ENCODE measurements at places on chromosomes 5 and 9. TPM values are rescaled to one million over a fixed set of nuclear protein-coding genes. Genes with fewer than 3 reads are reported as not detected.

GRCh38 chr9:33189331-33189791 lies 22.2 kb upstream of the B4GALT1 start:
- no peak for DNase-seq

DNA sequence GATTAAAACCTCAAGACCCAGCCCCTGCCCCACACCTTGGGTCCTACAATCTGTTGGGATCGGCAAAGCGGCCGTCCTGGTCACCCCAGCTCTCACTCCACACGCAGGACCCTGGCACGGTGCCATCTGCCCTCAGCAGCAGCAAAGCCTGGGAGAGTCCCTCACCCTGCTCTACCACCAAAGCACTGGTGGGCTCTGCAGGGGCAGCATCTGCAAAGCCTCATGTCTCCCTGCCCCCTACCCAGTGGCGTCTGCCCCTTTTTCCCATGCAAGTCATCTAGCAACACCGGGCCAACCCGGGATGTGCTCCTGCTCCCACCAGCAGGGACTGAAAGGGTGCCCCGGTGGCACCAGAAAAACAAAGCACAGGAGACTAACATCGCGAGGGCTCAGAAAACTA lies 19.6 kb upstream of the CNOT6 start:
- no peak for DNase-seq

- DNase-seq, result peak; percentile 43
Measured at GRCh38 chr5:1652873-1653697, 129.3 kb upstream of the LPCAT1 start.

- no peak for DNase-seq
Measured at GRCh38 chr5:65263321-65263720, 218.4 kb downstream of the ADAMTS6 start.

- DNase-seq, result no peak
Measured at GRCh38 chr5:10712574-10713366, 48.3 kb downstream of the DAP start.

GRCh38 chr9:93459432-93459847 lies 6.1 kb upstream of the FAM120AOS start:
- DNase-seq, result no peak

- no peak for DNase-seq
Measured at GRCh38 chr9:16974436-16974835, 104.0 kb upstream of the BNC2 start.

- no peak for DNase-seq
Measured at GRCh38 chr5:166251786-166252185, 2039.7 kb upstream of the WWC1 start.

GRCh38 chr5:124649491-124650146 lies 96.8 kb downstream of the ZNF608 start:
- DNase-seq, result peak; percentile 95

- DNase-seq, result peak; percentile 37
Measured at GRCh38 chr5:141695627-141696215, 13.7 kb upstream of the ARAP3 start.

DNA sequence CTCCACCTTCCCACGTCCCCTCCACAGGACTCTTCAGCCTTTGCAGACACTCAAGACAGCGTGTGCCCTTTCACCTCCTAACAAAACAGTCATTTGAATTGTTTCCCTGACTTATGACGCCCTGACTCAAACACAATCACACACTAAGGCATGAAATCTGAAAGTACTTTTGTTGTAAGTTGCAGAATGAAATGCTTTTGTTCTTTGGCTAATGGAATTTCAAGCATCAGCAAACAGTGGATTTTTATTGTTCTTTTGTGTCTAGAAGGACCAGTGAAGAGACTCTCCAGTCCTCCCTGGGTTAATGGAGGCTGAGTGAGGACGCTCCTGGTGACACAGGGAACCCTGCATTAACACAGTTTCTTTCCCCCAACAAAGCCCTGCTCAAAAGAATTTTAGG lies 380.1 kb downstream of the CTNND2 start:
- peak; percentile 14 for DNase-seq

DNA sequence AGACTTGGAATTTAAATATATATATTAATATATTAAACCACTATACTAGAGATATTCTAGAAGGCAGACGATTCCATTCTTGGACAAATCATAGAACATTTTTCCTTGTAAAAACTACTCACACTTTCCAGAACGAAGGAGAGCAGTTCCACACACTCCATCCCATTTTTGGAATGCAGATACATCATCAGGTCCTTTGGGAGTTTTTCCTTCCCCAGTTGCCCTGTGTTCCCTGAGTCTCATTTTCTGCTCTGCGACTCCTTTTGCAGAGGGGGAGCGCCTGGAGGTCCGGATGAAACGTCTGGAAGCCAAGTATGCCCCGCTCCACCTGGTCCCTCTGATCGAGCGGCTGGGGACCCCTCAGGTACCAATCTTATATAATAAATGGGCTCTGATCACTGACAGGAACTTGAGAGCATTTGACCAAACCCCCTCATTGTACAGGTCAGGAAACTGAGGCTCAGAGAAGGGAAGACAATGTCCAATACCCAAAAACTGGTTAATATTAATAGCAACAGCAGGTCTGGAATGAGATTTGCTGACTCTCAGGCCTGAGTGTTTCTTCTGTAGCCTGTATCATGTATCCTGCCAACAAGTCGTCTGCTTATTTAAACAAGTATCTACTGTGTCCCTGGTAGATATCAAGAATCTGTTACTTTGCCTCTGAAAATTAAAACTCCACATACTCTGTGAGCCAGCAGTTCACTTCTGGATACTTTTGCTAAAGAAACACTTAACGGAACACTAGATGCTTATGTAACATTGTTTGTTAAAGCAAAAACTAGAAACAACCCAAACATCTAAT lies 76.8 kb upstream of the NIPAL4 start:
- DNase-seq, result peak; percentile 10

DNA sequence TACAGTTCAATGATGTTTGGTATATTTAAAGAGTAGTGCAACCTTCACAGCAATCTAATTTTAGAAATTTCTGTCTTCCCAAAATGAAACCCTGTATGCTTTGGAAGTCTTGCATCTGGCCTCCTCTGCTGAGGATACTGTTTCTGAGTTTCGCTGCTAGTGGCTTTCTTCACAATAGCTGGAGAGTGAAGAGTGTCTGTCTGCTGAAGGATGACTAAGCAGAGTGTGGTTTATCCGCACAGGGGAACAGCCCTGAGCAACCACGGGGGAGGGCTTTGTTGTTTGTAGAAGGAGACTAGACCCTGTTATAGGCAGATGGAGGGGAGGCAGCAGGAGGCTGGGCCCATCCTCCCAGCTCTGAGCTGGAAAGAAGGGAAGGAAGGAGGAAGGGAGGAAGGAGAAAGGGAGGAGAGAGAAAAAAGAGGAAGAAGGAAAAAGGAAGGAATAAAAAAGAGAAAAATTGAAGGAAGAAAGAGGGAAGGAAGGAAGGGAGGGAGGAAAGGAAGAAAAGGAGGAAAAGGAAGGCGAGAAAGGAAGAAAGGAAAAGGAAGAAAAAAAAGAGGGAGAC lies 10.5 kb upstream of the IRX2 start:
- no peak for DNase-seq

DNA sequence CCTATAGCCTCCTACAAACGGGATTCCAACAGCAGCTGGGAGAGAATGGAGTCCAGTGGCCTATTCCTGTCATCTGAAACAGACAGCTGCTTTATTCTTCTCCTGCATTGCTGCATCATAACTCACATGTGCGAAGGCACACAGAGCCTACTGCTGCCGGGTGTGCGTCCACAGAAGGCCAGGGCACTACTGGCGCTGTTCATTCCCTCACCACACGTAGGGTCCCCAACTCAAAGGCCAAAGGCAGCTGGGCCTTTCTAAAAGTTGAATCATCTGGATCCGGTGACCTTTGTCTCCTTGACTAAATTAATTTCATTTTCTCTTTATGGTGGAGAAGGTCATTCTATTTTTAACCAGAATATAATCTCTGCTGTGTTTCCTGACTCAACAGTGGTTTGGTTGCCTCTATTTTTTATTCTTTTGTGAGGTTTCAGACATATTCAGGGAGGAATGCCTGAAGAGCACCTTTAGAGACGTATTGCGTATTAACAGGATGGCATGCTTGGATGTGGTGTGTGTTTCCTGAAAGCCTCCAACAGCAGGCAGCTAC lies 10.8 kb upstream of the SPATA24 start:
- DNase-seq, result no peak

DNA sequence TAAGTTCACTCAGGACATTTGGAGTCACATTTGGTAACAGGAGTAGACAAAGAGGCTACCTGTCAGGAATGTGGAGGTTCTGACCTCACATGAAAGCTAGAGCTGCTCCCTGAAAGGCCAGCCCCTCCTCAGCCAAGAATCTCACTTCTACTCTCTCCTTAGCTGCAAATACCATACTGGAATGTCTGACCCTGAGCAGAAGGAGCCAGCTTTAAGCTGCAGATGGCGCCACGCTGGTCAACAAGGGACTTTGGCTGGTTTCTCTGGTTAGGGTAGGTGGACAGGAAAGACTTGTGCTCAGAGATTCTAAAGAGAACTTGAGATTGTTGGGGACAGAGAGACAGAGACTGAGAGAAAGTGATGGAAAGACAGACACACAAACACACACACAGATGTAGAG lies 21.9 kb downstream of the ASTN2 start:
- DNase-seq, result no peak

DNA sequence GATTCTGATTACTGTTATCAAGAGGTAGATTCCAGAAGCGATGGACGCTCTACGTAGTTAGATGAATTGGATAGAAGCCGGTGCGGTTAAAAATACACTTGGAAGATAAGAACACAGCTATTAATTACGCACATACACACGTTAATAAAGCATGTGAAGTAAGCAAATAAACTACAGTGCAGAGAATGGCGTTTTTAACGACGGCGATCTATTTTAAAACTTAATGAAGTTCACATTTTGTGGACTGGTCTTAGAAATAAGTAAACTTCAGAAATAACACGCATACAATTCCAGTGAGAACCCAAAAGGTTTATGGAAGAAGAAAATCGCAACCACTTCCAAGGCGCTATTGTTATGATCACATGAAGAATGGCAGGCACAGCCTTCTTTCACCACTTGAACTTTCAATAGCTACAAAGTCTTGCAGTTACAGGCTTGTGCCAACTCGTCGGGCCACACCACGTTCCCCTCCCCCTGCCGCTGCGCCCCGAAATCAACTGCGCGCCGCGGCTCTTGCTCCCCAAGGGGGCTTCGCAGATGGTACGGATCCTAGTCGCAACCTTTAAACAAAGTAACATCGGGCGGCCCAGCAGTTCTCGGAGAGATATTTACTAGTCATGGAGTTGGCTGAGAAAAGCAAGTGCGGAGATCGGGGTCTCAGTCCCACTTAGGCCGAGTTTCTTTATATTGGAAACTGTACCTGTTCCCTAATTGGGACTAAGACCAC lies 866 bp upstream of the SEMA6A start:
- DNase-seq, result no peak

DNA sequence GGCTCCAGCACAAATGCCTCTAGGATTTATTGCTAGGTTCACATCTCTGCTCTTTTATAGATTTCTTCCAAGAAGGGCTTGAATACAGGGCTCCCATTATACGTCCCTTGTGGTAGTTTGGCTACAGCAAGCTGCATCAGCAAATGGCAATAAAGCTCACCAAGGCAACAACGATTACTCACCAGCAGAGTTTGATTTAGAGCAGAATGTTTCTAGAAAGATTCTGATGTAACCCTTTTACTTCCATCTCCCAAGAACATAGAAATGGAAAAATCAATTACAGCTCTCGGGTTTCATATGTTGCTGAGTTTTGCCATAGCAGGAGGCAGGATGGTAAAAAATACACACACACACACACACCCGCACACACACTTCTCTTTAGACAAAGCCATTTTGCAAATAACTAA lies 124.2 kb upstream of the TNPO1 start:
- DNase-seq, result no peak

DNA sequence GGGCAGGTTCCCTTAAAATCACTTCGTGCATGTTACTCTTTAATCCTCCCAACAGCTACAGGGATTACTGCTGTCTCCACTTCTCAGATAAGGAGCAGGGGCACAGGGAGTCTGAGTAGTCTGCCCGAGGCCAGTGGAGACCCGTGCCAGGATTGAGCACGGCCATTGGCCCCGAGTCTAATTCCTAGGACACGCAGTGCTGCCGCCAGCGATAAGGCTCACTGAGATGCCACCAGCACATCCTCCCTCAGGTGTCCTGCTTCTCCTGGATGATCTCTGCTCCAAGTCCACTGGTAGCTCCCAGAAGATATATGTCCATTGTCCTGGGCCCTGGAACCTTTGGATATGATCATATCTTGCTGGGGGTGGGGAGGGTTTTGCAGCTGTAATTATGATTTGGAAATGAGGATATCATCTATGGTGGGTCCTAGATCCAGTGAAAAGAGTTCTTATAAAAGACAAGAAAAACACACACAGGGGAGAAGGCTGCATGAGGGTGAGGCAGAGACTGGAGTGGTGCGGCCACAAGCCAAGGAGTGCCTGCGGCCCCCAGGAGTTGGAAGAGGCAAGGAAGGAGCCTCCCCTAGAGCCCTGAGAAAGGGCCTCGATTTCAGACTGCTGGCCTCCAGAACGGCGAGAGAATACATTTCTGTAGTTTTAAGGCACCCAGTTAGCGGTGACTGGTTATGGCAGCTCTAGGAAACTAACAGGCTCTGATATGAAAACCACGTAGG lies 19.4 kb upstream of the MED10 start:
- no peak for DNase-seq

DNA sequence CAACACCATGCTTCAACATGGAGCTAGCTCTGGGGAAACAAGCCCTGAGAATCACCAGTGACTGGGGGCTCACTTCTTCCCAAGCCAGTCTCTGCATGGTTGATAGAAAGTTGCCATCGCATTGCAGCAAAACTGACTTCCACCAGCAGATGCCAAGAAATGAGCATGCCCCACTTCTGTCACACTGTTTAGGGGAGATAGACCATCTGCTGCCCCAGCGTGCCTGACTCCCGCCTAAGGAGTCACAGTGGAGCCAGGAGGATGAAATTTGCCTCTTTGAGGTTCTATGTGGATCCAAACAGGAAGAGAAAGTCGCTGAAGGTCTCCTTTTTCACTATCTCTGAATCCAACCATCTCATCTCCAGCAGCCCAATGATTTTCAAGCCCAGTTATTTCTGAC lies 116.7 kb upstream of the SLIT3 start:
- no peak for DNase-seq

GRCh38 chr5:55551904-55552303 lies 17.1 kb upstream of the PLPP1 start:
- no peak for DNase-seq

DNA sequence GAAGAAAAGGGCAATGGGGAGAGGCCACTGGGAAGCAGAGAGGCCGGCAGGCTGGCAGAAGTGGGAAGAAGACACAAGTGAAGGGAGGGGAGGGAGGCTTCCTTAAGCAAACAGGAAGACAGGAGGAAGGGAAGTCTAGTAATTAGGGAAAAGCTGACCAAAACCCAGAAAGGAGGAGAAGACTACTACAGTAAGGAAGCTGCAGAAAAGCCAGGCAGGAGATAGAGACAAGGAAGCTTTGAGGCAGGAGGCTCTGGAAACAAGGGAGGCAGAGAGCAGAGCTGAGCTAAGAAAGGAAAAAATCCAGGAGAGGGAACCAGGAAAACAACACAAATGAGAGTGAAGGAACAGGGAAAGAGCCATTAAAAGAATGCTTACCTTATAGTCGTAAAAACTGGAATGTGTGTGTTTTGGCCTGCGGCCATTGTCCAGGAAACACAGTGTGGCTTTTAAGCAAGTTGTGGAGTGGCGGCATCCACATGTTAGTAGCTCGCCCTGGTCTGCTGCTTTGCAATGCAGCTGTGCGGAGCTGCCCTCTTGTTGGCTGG lies 317.1 kb upstream of the CLINT1 start:
- DNase-seq, result no peak

The SH3RF2 gene
- total RNA-seq, result 14.3 TPM

The TERT gene
- total RNA-seq, result not detected

The TRAF1 gene
- total RNA-seq, result 5.8 TPM

The LIFR gene
- total RNA-seq, result 61.3 TPM

The PRLR gene
- total RNA-seq, result 1.4 TPM

The MYORG gene
- total RNA-seq, result 6.6 TPM

The CYSTM1 gene
- 101 TPM for total RNA-seq

The NLN gene
- 21.3 TPM for total RNA-seq

The INSL4 gene
- not detected for total RNA-seq

The GPR21 gene
- 3.7 TPM for total RNA-seq

The TRAF2 gene
- total RNA-seq, result 17.2 TPM

All from lung (tissue), 17 donors.